ENCODE measurements at places on chromosomes 2 and 18. TPM values are rescaled to one million over a fixed set of nuclear protein-coding genes. Genes with fewer than 3 reads are reported as not detected.

- no peak overlapping the region for H3K27ac ChIP-seq
- H3K4me1 ChIP-seq: no peaks in the 10 kb centered on the region
- H3K4me3 ChIP-seq: no peak overlapping the region
Measured at GRCh38 chr2:6139142-6139541, 447.0 kb downstream of the SOX11 start.

DNA sequence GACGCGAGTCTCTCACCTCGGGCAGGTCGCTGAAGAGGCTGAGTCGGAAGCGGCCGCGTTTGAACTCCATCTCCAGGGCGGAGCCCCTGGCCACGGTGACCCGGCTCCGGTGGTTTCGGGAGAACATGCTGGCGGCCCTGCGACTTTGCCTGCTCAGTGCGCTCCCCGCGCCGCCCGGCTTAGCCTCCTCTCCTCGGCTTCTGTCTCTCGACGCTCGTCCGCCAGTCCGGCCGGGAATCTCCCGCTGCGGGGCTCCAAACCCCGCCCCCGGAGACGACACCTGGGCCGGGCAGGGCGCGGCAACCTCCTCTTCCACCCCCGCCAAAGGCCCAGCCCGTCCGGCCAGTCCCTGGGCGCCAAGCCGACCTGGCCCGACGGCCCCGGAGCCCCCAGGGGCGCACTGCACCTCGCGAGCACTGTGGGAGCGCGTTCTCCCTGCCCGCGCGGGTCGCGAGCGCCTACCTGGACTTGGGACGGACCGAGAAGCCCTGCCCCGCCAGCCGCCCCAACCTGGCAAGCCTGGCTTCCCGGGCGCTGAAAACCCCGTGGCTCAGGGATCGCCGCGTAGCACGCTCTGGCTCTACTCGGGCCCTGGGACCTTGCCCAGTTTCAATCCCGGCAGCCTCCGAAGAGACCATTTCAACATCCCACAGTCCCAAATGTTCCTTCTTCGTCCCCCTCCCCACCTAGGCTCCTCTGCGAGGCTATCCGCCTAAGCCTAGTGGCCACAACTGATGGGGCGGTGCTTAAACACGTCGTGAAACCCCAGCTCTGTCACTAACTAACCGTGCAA lies at the start of gene RTKN:
Gene RTKN, minus strand, starts transcription at position 248 of the 793 bp plus-strand sequence. Its CDS starts 121 bp downstream, at position 127.
- DNase-seq: peak; percentile 80
- peak within 1 kb of the TSS; percentile 53 for H3K4me3 ChIP-seq
- peaks cover 54% of the 10 kb centered on the region for H3K27me3 ChIP-seq
- peaks cover 42% of the 10 kb centered on the region for H3K4me1 ChIP-seq
- H3K36me3 ChIP-seq: no peaks in the 10 kb centered on the region

GRCh38 chr18:79963658-79964329 lies 649 bp upstream of the HSBP1L1 start:
- H3K27ac ChIP-seq: peak overlapping the region; percentile 21

GRCh38 chr2:105490956-105491355 lies 92.1 kb upstream of the FHL2 start:
- H3K27me3 ChIP-seq: no peaks in the 10 kb centered on the region
- no peaks in the 10 kb centered on the region for H3K36me3 ChIP-seq
- H3K27ac ChIP-seq: no peak overlapping the region
- no peaks in the 10 kb centered on the region for H3K4me1 ChIP-seq
- no peak for DNase-seq
- no peak overlapping the region for H3K4me3 ChIP-seq

GRCh38 chr2:216604458-216604857 lies 28.8 kb upstream of the IGFBP2 start:
- no peak overlapping the region for H3K27ac ChIP-seq
- no peaks in the 10 kb centered on the region for H3K27me3 ChIP-seq
- no peak overlapping the region for H3K4me3 ChIP-seq
- H3K36me3 ChIP-seq: no peaks in the 10 kb centered on the region

DNA sequence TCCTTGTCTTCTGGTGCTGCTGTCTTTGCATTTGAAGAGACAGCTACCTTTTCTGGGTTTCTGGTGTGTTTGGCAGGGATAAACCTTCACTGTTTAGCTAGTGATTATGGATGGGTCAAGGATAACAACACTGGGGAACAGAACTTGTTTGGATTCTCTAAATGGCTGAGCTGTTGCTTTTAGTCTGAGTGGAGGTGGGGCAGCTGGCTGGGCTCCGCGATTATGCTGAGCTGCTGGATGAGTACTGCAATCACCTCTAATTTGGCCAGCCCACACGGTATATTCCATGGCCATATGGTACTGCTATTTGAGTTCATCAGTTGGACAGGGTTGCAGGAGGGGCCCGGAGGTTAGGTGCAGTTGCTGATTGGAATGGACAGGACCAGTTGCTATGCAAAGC lies 361.6 kb upstream of the TFPI start:
- no peaks in the 10 kb centered on the region for H3K4me1 ChIP-seq
- H3K27ac ChIP-seq: no peak overlapping the region
- no peaks in the 10 kb centered on the region for H3K36me3 ChIP-seq
- H3K27me3 ChIP-seq: no peaks in the 10 kb centered on the region

GRCh38 chr2:120746144-120746543 lies 10.5 kb downstream of the GLI2 start:
- no peak overlapping the region for H3K4me3 ChIP-seq
- H3K36me3 ChIP-seq: no peaks in the 10 kb centered on the region
- peaks cover 8% of the 10 kb centered on the region for H3K4me1 ChIP-seq
- no peak overlapping the region for H3K27ac ChIP-seq
- DNase-seq: no peak

- no peak overlapping the region for H3K27ac ChIP-seq
- no peak for DNase-seq
- H3K4me3 ChIP-seq: no peak overlapping the region
- no peaks in the 10 kb centered on the region for H3K27me3 ChIP-seq
Measured at GRCh38 chr2:119707117-119708087, 28.4 kb downstream of the TMEM177 start.

DNA sequence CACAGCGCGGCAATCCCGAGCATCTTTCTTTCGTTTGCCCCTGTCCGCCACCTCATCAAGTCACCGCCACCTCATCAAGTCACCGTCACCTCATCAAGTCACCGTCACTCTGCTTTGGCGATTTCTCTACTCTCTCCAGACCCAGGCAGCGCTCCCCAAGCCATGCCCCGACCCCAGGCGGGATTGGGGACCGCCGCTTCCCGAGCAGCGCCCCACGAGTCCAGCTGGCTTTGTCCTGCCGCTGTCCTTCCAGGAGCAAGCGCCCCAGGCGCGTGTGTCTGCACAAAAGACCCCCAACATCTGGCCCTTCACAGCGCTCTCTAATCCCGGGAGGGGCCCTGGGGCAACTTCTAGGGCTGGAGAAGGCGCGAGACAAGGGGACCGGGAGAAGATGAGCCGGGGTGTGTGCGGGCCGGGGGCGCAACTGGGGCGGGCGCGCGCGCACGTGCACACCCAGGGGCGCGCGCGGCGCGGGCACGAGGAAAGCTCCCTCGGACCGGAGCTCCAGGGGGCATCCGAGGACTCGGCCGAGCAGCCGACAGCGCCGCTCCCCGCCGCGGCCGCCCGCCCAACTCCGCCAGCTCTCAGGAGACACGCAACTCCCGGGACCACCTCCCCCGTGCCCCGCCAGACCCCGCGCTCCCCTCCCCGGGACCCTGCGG lies 633 bp upstream of the RNF152 start:
- H3K36me3 ChIP-seq: no peaks in the 10 kb centered on the region
- DNase-seq: no peak
- peak overlapping the region; percentile 46 for H3K27ac ChIP-seq
- peaks cover 53% of the 10 kb centered on the region for H3K27me3 ChIP-seq
- peak overlapping the region; percentile 90 for H3K4me3 ChIP-seq

DNA sequence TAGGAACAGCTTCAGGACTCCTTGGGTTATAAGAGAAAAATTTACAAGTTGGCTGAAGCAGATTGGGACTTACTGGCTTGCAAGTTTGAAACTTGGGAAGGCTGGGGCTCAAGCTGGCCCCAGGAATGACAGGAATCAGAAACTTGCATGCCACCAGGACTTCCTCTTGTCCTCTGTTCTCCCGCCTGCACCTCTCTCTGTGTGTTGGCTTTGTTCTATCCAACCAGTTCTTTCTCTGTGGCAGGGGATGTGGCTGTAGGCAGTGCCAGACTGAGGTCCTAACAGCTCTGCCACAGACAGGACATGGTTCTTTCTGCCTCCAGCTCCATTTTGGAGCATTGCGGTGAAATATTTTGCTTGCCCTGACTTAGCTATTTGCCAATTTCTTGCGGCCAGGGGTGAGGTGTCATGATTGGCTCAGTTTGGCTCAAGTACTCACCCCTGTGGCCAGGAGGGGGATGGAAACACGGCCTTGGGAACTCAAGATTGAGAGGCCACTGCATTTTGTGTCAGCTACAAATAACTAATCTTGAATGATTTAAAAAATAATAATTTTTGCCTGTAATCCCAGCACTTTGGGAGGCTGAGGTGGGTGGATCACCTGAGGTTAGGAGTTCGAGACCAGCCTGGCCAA lies 48.9 kb downstream of the MEP1B start:
- H3K4me3 ChIP-seq: no peak overlapping the region
- H3K27me3 ChIP-seq: no peaks in the 10 kb centered on the region
- no peak overlapping the region for H3K27ac ChIP-seq
- no peak for DNase-seq
- H3K4me1 ChIP-seq: no peaks in the 10 kb centered on the region
- H3K36me3 ChIP-seq: no peaks in the 10 kb centered on the region

DNA sequence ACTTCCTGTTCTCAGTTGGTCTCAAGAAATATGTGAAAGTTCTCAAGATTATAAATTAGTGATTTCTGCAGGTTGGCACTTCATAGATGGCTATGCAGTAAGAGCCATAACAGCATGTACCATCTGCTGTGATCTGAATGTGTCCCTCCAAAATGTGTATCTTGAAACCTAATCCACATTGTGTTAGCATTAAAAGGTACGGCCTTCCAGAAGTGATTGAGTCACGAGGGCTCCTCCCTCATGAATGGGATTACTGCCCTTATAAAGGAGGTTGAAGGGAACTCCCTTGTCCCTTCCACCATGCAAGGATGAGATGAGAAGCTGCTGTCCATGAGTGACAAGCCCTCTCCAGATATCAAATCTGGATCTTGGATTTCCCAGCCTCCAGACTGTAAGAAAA lies 45.0 kb downstream of the METTL4 start:
- no peak overlapping the region for H3K27ac ChIP-seq
- DNase-seq: no peak
- no peaks in the 10 kb centered on the region for H3K36me3 ChIP-seq
- H3K4me3 ChIP-seq: no peak overlapping the region
- H3K4me1 ChIP-seq: no peaks in the 10 kb centered on the region

GRCh38 chr18:79595876-79596374 lies 83.7 kb upstream of the CTDP1 start:
- H3K27ac ChIP-seq: no peak overlapping the region
- DNase-seq: peak; percentile 55
- no peak overlapping the region for H3K4me3 ChIP-seq
- no peaks in the 10 kb centered on the region for H3K27me3 ChIP-seq
- no peaks in the 10 kb centered on the region for H3K36me3 ChIP-seq

DNA sequence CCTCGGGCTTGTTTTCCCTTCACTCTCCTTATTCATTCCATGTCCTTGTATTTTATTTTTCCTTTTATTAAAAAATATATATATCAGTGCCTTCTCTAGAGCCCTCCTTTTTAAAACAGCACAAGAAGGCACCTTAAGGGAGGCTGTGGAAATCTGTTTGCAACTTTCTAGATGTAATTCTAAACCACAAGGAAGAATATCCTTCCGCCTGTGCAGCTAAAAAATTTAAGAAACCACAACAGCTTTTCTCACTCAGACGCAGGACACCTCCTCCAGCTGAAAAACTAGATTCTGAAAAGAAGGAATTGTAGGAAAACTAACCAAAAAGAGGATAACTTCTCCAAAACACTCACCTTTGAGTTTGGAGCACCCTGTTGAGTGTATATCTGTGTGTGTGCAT lies 142.2 kb downstream of the BCL11A start:
- no peak overlapping the region for H3K4me3 ChIP-seq
- no peaks in the 10 kb centered on the region for H3K27me3 ChIP-seq
- H3K36me3 ChIP-seq: no peaks in the 10 kb centered on the region
- H3K4me1 ChIP-seq: peaks cover 26% of the 10 kb centered on the region
- no peak overlapping the region for H3K27ac ChIP-seq
- DNase-seq: no peak

GRCh38 chr2:121284463-121285449 lies at the start of gene TFCP2L1:
TSS of gene TFCP2L1 (minus strand) at chr2:121285202. CDS start at chr2:121285109, 93 bp downstream.
- no peaks in the 10 kb centered on the region for H3K36me3 ChIP-seq
- DNase-seq: peak; percentile 81
- peak within 1 kb of the TSS; percentile 34 for H3K27ac ChIP-seq
- H3K4me1 ChIP-seq: peaks cover 2% of the 10 kb centered on the region
- peaks cover 66% of the 10 kb centered on the region for H3K27me3 ChIP-seq

DNA sequence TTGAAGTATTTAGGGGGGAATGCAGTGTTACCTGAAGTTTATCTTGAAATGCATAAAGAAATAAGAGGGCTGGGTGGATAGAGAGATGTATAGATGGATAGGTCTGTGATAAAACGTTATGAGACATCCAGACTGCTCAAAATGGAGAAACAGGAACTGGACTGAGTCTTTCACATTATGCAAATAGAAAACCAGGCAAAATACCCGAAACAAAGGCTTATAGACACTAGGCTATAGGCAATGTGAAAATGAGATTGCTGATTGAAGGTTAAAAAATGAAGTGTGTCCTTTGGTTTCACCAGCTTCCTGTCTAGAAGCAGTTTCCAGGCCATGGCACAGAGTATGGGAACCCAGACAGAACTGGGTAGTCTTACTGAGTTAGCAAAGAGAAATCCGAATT lies 24.9 kb upstream of the SLC3A1 start:
- no peak overlapping the region for H3K4me3 ChIP-seq
- no peak for DNase-seq
- H3K4me1 ChIP-seq: no peaks in the 10 kb centered on the region
- H3K27me3 ChIP-seq: no peaks in the 10 kb centered on the region

- DNase-seq: no peak
- H3K4me1 ChIP-seq: no peaks in the 10 kb centered on the region
- no peaks in the 10 kb centered on the region for H3K27me3 ChIP-seq
- H3K36me3 ChIP-seq: no peaks in the 10 kb centered on the region
Measured at GRCh38 chr18:5772306-5773105, 122.8 kb downstream of the TMEM200C start.

DNA sequence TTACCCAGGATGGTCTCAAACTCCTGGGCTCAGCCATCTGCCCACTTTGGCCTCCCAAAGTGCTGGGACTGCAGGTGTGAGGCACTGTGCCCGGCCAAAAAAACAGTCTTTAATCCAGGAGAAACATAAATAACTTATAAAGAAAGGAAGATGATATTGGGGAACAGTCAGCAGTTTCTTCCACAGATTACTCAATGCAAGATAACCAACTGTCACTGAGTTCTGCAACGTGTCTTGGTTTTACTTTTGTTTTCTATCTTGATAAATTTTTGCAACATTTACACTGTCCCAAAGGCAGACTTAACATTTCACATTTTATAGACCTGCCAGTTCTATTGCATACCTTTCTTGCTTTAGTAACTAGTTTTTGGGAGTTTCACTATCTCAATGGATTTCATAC lies 71.1 kb downstream of the ANKRD44 start:
- H3K4me3 ChIP-seq: no peak overlapping the region
- peak overlapping the region; percentile 89 for H3K27ac ChIP-seq
- peaks cover 95% of the 10 kb centered on the region for H3K4me1 ChIP-seq
- DNase-seq: no peak

- no peak overlapping the region for H3K27ac ChIP-seq
- no peak for DNase-seq
- H3K4me3 ChIP-seq: no peak overlapping the region
- no peaks in the 10 kb centered on the region for H3K36me3 ChIP-seq
- no peaks in the 10 kb centered on the region for H3K27me3 ChIP-seq
Measured at GRCh38 chr2:137156221-137156844, 391.0 kb downstream of the THSD7B start.

The GTF3C2 gene
- 63.4 TPM for total RNA-seq

The WDR43 gene
- total RNA-seq: 22.7 TPM

The ASIC4 gene
- total RNA-seq: not detected

The LGALSL gene
- 16.6 TPM for total RNA-seq

The FTCDNL1 gene
- total RNA-seq: 4.9 TPM

The RNU2-63P gene
- not detected for total RNA-seq

The NDUFB3 gene
- total RNA-seq: 77.2 TPM

Data from spleen (tissue), 13 donors.